HFF-Myc (cell line): ENCODE measurements at places on chromosomes 11 and 22.

DNA sequence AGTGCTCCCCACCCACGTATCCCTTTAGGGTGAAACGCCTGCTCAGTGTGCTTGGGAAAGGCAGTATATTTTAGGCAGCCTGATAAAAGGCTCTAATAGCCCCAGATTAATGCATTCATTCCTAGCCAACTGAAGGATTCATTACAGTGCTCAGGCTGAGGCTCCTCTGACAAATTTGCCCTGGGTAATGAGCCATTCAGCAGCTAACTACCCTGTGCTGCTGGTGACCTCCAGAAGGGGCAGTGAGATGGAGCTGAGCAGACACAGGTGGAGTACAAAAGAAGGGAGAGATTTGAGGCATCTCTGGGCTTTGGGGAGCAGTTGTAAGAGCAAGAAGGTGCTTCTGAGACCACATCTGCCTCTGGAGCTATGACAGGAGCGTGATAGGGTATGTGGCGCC lies 817.0 kb downstream of the NTM start:
- DNase-seq: no peak

DNA sequence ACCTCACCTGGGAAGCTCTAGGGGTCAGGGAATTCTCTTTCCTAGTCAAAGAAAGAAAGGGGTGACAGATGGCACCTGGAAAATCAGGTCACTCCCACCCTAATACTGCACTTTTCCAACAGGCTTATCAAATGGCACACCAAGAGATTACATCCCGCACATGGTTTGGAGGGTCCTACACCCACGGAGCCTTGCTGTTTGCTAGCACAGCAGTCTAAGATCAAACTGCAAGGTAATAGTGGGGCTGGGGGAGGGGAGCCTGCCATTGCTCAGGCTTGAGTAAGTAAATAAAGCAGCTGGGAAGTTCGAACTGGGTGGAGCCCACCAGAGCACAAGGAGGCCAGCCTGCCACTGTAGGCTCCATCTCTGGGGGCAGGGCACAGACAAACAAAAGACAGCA lies 2830.6 kb upstream of the OR11H1 start:
- DNase-seq: no peak

GRCh38 chr11:119055901-119056300 lies 1.1 kb downstream of the HYOU1 start:
- no peak for DNase-seq

DNA sequence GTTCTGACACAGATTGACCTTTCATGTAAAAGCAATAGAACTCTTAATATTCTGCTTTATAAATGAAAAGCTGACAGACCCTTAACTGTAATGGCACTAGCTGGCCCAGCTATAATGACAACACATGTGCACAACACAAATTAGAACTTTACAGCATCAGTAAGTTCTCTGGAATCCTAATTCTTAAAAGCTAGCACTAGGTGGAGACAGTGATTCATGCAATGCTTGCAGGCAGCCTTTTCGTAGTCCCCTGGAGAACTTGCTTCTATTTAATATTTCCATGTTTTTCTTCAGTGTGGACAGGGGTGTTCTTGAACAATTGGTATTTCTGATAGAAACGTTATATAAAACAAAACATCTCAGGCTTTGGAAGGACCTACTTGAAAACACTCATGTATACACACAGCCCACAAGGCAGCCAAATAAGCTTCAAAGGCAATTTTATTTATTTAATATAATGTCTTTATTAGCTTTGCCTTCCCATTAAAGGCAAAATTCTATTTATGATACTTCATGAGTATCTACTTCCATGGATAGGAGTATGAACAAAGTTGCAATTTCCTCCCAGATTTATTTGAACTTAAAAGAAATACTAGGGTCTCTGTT lies 374.3 kb upstream of the MPPED2 start:
- DNase-seq: no peak

- no peak for DNase-seq
Observed at GRCh38 chr11:120197251-120197891, 13.5 kb upstream of the OAF start.

GRCh38 chr11:68328374-68329091 lies 16.1 kb downstream of the LRP5 start:
- DNase-seq: no peak

- peak; percentile 14 for DNase-seq
Observed at GRCh38 chr11:61529537-61530225, 21.1 kb downstream of the LRRC10B start.

GRCh38 chr11:22510741-22511140 lies 114.9 kb downstream of the FANCF start:
- DNase-seq: no peak

DNA sequence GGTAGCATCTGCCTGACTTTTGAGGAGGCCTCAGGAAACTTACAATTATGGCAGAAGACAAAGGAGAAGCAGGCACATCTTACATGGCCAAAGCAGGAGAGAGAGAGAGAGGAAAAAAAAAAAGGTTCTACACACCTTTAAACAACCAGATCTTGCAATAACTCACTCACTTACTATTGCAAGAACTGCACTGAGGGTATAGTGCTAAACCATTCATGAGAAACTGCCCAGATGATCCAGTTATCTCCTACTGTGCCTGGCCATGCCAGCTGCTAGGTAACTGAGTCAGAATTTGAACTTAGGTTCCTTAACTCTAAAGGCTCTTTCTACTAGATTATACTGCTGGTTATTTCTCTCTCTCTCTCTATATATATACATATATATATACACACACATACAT lies 7.3 kb downstream of the HORMAD2 start:
- DNase-seq: no peak

- DNase-seq: no peak
Observed at GRCh38 chr11:43517518-43517917, 158.8 kb downstream of the TTC17 start.

- no peak for DNase-seq
Observed at GRCh38 chr22:28799606-28800307, 612 bp downstream of the XBP1 start.

- DNase-seq: no peak
Observed at GRCh38 chr11:27699926-27700350, 317 bp downstream of the BDNF start.

DNA sequence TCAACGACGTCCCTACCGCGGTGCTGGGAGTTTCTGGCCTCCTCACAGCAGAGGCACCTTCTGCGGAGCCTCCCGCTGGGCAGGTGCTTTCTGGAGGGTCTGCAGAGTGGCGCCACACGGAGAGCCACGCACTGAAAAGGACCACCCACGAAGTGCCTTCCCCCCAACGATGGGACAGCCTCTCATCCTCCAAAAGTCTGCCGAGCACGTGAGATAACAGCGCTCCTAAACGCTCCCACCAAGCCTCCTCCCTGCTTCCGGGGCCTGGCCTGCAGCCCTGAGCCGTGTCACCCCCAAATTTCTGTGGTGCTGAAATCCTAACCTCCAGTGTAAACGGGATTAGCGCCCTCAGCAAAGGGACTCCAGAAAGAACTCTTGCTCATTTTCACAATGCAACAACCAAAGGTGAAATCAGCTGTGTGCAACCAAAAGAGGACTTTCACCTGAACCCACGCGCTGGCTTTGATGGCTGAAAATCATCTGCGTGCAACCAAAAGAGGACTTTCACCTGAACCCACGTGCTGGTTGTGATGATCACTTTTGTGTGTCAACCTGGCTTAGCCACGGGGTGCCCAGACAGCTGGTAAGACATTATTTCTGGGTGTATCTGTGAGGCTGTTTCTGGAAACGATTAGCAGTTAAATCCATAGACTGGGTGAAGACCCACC lies 924.6 kb downstream of the BRD1 start:
- DNase-seq: no peak

DNA sequence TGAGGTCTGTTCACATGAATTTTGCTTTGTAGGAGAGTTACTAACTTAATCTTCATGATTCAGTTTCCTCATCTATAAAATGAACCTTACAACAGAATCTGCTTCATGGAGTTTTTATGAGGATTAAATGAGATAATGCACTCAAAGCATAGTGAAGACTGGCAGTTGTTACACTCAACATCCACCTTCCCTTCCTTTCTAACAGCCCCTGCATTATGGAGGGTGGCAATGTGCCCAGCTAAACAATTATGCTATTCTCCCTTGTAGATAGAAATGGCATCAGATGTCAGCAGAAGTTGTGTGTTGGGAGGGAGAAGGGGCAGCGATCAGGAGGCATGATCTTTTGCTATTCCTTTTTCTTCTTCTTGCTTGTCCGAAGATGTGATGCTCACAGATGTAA lies 6.5 kb downstream of the POU2AF1 start:
- DNase-seq: no peak

DNA sequence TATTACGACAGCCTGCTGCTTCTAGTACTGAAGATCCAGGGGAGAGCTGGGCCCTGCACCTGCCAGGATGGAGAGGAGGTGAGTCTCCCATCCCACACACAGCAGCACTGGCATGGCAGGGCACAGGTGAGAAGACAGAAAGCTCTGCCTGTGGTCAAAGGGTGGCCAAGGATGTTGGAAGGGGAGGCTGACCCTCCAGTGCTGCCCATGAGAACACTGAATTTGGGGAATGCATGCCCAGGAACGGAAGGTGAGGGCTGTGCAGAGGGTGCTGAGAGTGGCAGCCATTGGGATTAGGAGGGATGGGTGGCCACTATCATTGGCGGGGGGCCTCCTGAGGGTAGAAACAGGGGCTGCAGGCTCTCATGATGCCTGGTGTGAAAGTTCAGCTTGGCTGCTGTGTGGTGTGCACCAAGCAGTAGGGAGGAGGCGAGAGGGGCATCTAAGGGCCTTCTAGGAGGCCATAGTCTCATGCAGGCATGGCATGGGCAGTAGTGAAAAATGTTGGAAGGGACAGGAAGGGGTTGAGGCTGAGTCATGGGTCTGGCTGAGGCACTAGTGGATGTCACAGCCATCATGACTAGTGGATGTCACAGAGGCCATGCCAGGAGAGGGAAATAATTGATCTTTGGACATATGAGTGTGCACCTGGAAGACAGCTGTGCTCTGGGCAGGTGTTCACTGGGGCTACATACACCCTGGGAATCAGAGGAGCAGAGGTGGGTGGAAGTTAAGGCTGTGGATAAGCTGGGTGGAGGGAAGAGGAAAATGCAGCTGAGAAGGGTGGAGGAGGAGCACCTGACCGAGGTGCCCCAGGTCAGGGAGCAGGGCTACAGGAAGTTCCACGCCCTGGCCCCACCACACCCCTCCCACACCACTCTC lies 2.5 kb upstream of the LRRC74B start:
- DNase-seq: no peak

DNA sequence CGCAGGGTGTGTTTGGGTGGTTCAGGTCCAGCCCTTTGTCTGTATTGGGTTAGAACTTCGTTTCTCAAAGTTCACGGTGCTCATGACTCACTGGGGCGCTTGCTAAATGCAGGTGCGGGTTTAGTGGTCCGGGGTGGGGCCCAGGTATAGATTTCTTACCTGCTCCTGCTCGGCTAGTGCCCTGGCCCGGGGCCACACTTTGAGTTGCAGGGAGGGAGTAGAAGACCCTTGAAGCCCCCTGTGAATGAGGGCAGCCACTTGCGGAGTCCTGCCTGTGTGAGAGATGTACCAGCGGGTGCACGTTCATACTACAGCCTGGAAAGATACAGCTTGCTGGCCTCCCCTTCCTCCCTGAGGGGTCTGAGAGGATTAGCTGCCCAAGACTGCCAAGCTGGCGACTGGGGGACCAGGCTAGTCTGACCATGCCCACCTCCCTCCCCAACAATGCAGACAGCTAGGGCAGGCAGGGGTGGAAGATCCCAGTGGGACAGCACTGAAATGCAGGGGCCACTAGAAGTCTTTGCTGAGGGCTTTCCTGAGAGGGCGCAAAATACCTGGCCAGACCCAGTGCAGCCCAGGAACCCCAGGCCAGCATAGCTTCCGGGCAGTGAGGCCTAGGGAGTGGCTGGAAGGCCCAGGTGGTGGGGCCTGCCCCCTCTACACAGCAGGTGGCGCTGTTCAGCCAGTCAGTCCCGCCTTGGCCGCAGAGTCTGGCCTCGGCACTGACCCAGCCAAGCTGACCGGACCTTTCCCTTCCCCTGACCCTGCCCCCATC lies 5.1 kb upstream of the MYRF start:
- DNase-seq: no peak

DNA sequence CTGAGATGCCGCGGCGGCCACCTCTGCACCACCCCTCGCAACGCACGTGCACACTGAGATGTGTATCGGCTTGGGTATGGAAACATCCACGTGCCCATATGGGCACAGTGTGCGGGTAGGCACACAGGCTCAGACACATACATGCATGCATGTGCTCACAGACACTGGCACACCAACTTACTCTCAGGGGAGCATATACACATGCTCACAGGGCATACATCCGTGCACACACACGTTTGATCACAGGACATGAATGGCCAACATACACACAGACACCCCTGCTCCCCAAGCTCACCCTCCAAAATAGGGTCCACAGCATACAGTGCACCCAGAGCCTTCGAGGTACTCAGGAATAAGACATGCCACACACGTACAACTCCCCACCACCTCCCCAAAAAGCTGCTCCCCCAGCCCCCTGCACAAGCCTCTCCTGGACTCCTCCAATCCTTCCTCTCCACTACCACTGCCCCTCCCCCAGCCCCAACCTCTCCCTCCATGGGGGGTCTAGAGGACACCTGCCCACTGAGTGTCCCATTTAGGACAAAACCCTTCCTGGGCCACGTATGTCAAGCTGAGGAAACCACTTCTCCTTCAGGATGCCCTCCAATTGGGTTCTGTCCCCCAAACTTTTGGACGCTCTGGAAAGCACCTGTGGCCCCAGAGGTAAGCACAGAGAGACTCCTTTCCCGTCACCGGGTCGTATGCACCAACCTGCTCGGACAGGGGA lies 53.1 kb downstream of the SLC22A12 start:
- no peak for DNase-seq

GRCh38 chr11:32032478-32032877 lies 58.4 kb upstream of the RCN1 start:
- DNase-seq: no peak

DNA sequence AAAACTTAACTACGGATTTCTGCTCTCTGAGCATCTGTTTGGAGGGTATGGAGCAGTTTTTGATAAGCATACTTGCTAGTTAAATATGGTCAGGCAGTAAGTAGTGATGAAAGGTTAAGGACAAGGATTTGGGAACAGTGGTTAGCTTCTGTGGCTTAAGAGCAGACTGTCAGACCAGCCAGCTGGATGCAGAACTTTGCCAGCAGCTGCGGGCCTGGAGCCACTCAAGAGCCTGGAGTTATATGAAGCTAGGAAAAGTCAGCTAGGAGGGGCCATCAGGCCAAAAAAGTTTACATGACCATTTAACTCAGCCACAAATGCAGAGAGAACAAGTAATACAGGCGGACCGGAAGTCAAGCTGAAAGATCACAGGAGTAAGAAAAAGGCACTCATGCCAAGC lies 1817.7 kb downstream of the LRRC4C start:
- DNase-seq: no peak

DNA sequence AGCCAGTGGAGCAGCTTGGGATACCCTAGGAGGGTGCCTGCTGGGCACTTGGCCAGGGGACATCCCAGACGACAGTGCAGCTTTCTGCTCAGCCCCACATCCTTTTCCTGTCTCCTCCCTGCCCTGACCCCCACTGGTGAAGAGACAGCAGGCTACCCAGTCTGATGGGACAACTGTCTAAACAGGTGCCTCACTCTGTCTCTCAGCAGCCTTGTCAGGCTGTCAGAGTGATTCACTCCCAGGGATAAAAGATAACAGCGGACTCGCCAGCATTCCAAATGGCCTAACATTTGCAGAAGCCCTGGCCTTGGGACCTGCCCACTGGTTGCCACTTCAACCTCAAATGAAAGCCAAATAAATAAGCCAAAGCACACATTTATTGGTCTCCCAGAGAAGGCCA lies 318.6 kb upstream of the PLET1 start:
- no peak for DNase-seq
